ENCODE measurements at places on chromosomes 2 and 18.

DNA sequence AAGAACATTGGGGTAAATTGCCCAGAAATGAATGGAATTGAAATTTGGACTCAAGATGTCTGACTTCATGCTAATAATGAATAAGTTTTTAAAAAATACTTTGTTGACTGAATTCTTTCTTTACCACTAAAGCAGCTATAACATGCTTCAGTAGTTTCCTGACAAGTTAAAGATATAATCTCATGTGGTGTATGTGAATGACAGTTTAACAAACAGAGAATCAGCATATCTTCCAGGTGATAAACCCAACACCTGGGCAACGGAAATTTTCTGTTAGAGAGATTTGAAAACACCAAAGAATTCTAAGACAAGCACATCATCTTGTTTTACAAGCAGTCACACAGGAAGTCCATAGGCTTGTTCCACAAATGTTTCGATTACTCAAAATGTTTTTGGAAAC, 372.6 kb upstream of the VRK2 start:
- DNase-seq, result no peak

GRCh38 chr18:36086186-36086585, 18.8 kb upstream of the RPRD1A start:
- no peak for DNase-seq

GRCh38 chr2:188439986-188440385, 148.3 kb downstream of the GULP1 start:
- no peak for DNase-seq

- no peak for DNase-seq
Measured at GRCh38 chr2:109098921-109099273, 30.1 kb upstream of the SH3RF3 start.

DNA sequence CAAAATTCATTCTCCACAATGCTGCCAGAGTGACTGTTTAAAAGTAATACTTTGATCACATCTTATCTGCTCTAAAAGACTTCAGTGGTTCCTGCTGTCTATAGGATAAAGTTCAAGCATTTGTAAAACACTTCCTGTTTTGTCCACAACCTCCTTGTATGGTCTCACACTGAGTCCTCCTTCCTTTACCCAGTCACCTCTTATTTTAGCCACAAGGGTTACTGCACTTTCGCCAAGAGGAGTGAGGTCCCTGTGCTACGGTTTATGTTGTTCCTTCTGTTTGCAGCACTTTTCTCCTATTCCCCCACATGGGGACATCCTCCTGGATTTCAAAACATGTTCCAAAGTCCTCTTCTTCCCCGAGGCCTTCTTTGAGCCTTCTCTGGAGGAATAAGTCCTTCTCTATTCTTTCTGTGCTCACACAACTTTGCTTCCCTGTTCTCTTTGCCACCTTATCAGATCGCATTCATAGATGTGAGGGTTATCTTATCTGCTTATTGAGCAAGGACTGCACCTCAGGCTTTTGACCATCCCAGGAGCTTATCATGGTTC, 112.2 kb upstream of the NABP1 start:
- no peak for DNase-seq

- no peak for DNase-seq
Measured at GRCh38 chr2:134201533-134201932, 52.3 kb upstream of the MGAT5 start.

DNA sequence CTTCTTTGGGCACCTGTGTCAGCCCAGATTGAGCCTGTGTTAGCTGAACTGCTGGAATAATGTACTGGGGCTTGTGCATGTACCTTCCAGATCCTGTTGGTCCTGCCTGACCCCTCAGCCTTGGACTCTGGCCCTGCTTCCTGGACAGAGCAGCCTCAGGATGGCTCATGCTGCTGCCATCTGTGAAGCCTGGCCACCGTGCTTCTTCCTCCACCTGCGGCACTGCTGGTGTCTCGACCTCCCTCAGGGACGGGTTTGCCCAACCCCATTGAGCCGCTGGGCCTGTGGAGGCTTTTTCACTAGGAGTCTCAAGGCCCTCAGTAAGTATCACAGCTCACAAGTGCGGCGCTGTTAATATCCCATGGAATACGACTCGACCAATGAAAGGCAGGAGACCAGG, 342.7 kb downstream of the TGIF1 start:
- DNase-seq, result no peak

- no peak for DNase-seq
Measured at GRCh38 chr2:104919127-104919526, 65.2 kb downstream of the POU3F3 start.

- DNase-seq, result no peak
Measured at GRCh38 chr18:62730941-62731340, 15.6 kb downstream of the PHLPP1 start.

DNA sequence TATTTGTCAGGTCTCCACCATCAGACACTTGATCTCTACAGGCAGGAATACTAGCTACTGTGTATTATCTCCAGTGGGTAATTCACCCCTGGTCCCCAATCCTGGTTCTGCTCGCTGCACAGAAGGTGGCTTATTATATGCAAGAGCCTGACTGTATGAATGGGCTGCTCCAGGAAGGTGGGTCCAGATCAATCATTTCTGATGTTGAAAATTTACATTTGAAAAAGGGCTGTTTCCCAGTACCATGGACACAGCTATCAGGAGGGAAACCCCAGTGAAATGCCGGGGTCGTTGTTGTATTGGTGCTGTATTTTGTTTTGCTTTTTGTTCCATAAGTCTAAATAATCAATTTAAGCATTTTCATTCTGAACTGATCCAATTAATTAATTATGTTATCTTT, 367.6 kb downstream of the RND3 start:
- no peak for DNase-seq

DNA sequence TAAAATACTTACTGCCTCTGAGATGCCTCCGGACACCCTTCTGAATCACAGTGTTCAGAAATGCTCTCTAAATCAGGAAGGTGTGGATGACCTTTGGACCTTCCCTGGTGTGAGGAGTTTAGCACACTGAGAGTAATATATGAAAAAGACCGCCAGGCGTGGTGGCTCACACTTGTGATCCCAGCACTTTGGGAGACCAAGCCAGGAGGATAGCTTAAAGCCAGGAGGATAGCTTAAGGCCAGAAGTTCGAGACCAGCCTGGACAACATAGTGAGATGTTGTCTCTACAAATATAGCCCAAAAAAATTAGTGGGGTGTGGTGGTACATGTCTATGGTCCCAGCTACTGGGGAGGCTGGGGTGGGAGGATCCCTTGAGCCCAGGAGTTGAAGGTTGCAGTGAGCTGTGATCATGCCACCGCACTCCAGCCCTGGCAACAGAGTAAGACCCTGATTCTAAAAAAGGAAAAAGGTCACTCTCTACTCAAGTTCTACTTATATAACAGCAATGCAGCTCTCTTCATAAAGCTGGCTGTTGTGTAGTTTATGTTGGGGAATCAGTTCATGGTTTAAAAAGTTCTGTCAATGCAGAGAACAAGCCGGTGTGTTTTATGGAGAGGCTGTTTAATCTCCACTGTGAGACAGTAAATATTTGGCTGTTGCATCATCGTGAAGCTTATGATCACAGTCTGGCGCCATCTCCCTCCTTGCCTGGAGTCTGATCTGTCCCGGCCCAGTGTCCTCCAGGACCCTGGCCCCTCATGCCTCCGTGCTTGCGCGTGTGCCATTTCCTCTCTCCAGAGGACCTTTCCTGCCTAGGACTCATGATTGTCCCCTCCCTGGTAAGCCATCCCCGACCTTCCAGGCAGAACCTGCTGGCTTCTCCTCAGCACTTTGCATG, 184.5 kb downstream of the FAM210A start:
- DNase-seq, result no peak

DNA sequence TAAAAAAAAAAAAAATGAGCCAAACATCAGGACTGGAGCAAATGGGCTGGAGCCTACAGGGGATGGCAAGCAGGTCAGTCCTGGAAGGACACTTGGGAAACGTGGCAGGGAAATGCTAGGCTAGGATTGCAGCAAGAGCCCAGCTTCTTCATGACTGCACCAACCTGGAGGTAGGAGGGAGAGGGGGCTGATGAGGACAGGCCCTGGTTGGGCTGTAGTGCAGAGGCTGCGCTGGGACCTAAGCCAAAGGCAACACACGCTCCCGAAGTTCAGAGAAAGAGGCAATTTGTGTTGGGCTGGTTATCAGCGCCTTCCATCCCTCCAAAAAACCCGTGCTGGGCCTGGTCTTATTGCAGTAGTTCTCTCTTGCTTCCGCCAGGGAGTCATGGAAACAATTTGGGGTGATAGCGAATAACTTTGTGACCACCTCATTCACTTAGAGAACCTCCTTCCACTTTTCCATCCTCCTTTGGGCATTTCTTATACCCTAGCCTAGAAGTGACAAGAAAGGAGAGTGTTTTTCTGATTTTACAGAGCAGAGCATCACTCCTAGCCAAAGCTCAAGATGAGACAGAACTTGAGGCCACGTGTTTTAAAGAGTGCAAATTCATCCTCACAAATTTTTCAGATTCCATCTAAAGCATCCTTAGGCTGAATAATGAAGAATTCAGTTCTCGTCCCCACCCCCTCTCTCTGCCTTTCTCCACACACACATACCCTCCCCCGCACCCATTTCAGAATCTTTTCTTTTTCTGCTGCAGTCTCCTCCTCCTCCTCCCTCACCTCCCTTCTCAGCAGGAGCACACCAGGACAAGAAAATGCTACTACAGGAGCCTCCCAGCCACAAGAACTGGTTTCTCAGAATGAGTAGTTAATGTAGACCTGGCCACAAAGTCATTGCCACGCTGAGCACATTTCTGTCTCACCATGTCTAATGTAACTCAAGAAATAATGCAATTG, 82.5 kb upstream of the STPG4 start:
- no peak for DNase-seq

Data from cortex of kidney (tissue), 1 donor.